ENCODE measurements at places on chromosomes 16 and 17. TPM values are rescaled to one million over a fixed set of nuclear protein-coding genes. Genes with fewer than 3 reads are reported as not detected.

KRT39 gene
- total RNA-seq: not detected

TMEM114 gene
- total RNA-seq: not detected

SOX8 gene
- total RNA-seq: not detected

PTGES3L gene
- total RNA-seq: 0.21 TPM

RNF222 gene
- 0.43 TPM for total RNA-seq

SLC5A11 gene
- total RNA-seq: not detected

Measured in tracheal epithelial cell (primary cell).